Aorta (tissue), 5 donors: ENCODE measurements at places on chromosomes 5 and 9.

- peak; percentile 50 for DNase-seq
These were observed 1.0 kb upstream of the MXD3 start for GRCh38 chr5:177312649-177313181.

- no peak for DNase-seq
These were observed 58.0 kb upstream of the RETREG1 start for GRCh38 chr5:16674750-16675149.

GRCh38 chr5:37400501-37400900, 21.4 kb downstream of the WDR70 start:
- DNase-seq = no peak

- DNase-seq = no peak
These were observed 8.8 kb upstream of the BARX1 start for GRCh38 chr9:93963969-93964368.

DNA sequence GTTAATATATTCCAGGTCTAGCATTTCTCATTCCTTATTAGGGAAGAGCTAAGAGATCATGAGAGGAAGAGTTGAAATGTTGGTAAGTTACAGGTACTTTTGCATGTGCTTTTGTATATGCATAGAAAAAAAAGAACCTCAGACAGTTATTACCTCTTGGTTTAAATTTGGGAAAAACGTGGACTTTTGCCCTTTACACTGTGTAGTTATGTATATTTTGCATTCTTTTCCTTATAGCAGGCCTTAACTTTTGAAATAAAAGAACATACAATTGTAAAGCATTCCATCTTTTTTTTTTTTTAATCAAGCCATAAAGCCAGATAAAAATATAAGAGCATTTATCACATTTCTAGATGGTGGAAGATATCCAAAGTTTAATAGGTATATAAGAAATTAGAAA, 61.4 kb downstream of the RIC1 start:
- DNase-seq = no peak

DNA sequence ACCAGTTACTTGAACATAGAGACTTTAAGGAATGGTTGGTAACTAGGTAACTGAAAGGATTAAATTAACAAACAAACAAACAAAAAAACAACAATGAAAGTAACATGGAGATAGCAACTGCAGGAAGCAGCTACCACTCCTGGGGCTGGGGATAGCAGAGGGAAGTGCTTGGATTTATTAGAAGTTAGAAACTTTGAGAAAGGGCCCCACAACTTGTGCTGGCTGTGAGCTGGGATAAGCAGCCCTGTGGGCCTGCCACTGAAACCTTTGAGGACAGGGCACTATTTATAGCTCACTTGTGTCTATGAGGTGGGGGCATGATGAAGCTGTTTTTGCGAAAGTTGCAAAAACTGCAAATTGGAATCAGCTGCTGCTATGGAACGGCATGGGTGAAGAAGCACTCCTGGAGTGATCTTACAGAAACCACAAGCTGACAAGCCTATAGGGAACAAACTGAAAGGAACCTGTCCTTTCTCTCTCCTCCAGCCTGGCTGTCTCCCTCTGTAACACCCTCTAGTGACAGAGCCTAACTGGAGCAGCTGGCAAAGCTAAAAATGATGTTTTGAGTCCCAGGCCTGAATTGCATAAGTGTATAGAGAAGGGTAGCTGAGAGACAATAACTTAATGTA, 91.4 kb upstream of the RANBP6 start:
- DNase-seq = no peak

DNA sequence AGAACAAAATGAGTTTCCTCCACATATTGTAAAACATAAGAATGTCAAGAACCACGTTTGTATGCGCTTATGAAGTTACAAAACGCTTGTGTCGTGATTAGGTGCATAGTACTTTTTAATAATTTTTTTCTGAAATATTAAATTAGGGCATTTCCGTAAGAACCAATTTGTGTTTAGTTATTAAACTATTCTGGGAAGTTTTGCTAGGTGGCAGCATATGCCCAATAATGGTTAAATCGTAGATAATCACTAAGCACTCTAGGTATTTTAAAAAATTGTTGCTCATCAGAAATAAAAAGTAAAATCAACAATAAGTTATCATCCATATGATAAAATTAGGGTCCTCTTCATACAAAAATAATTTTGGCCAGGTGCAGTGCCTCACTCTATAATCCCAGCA, 5.4 kb downstream of the SRFBP1 start:
- DNase-seq = no peak

DNA sequence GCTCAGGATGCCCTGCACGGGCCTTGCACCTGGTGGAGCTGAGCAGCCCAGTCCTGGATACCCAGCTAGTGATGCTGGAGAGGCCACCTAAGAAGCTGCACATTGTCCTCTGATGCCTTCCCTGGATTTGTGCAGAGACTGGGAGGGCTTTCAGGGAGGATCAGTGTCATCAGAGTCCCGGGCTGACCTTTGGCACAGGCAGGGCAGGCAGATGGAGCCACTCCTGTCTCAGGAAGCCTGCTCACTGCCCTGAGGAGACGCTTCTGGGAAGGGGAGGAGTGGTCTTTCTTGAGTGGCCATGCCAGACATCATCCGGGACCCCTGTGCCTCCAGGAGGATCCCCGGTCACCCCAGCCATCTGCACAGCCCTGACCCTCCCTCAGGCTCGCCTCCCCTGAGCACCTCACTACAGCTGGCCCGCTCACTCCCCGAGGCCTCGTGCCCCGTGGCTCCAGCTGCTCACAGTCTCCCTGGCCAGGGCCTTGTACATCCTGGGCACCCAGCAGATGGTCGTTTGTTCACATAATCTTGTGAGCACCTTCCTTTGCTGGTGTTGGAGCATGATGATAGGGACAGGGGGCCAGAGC, 47.2 kb upstream of the FCN2 start:
- DNase-seq = no peak

DNA sequence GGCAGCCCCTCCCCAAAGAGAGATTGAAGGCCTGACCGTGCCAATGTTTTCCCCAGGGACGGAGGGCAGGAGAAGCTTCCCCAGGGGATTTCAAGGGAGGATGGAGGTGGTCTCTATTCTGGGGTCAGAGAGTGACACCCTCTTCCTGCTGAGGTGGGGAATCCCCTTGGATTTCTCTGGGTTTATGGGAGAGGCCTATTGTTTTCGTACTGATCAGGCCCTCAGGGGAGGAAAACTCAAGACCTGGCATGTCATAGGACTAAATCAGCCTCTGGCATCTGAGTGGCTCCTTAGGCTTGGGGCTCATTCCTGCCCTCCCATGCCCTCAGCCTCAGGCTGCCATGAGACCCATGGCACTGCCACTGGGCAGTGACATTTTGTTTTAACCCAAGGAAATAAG, 44.6 kb downstream of the IRF1 start:
- no peak for DNase-seq

GRCh38 chr5:115180165-115180709, 10.5 kb upstream of the TRIM36 start:
- peak; percentile 58 for DNase-seq

DNA sequence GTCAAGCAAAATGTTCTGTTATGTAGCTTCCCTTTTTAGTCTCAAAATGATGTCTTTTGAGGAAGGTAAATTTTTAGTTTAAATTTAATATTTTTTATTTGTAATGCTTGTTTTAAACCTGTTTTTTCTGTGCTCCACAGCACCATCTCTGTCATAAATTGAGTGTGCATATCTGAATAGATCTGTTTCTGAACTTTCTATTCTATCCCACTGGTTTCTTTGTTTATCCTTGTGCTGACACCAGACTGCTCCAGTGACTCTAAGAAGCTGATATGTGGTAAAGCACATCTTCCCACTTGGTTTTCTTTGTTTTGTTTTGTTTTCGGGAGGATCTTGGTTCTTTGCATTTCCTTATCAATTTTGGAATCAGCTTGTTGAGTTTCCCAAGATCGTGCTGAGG, 7.1 kb upstream of the RNF145 start:
- DNase-seq = no peak

DNA sequence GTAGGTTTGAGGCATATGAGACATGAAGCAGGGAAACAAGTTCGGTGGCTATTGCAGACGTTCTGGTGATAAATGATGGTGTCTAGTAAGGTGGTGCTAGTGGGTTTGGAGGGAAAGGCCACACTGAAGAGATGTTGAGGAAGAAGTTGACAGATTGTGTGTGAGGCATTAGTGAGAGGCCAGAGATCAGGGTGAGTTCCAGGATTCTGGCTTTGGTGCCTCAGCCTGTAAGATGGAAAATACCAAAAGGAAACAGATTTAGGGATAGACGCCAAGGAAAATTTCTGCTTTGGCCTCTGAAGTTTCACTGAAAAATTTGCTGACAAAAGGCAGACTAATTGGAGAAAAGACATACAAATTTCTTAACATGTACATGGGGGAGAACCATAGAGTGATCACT, 6.4 kb upstream of the PAIP1 start:
- no peak for DNase-seq

DNA sequence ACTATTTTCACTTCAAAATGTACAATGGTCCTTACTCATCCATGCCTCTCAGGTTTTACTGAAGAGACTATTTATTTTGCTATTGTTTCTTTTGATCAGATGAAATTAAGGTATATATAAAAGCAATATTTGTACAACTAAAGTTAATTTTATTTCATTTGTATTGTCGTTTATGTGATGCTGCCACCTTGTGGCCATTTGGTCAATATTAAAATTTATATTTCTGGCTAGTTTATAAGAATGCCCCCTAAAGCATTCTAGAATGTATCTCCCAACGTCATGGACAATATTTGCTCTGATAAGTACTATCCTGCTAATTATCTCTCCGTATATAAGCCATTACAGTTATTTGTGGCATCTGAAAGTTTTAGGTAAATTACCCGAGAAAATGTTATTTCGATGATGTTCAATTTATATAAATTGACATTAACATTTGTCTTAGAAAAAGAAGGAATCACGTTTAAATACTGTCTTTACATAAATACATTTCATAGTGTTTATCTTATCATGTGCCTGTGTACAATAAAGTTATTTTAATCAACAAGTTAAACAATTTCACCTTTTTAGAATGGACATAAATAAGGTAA, 680.0 kb downstream of the TAF11L14 start:
- DNase-seq = no peak

- DNase-seq = no peak
These were observed 19.9 kb downstream of the NUP214 start for GRCh38 chr9:131145245-131145644.

DNA sequence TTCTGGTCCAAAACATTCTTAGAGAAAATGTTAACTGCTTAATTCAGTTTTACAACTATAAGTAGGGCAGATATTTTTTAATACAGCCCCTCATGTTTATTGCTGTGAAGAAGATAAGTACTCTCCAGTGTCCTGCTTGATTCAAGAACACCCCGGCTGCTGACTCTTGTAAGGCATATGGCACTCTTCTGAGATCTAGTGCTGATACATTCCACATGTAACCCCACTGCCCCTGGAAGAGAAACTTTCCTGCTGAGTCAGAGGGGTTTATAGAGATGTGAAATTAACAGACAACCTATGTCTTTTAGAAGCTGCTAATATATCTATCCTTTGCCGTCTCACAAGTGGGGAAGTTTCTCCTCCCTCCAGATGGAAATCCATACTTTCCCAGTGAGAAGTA, 1.0 kb upstream of the MINAR2 start:
- no peak for DNase-seq

DNA sequence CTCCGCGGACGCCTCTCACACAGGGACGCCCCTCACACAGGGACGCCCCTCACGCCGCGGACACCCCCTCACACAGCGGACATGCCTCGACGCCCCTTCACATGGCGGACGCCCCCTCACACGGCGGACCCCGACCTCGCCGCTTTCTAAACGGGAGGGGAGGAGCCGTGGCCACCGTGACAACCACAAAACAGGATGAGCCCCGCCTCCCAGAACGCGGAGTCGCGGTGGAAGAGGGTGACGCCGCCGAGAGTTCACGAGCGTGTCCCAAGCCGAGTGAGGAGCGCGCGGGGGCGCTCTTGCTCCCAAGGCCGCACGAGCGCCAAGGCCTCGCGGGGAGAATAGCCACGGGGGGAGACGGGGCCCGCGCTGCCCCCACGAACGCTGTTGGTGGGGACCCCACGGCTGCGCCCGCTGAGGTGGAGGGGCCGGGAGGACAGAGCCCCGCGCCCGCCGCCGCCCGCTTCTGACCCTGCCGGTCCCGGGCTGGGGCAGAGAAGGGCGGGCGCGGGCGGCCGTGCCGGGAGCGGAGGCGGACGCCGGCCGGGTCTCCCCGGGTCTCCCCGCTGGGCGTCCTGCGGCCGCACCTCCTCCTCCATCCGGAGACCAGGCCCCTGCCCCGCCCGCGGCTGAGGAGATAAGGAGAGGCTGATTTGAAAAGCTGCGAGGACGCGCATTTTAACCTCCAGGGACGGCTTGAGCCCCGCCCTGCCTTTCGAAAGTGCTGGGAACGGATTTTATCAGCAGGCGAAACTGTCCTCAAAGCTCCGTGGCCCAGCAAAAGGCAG, 3.9 kb upstream of the NKD2 start:
- DNase-seq = peak; percentile 92

DNA sequence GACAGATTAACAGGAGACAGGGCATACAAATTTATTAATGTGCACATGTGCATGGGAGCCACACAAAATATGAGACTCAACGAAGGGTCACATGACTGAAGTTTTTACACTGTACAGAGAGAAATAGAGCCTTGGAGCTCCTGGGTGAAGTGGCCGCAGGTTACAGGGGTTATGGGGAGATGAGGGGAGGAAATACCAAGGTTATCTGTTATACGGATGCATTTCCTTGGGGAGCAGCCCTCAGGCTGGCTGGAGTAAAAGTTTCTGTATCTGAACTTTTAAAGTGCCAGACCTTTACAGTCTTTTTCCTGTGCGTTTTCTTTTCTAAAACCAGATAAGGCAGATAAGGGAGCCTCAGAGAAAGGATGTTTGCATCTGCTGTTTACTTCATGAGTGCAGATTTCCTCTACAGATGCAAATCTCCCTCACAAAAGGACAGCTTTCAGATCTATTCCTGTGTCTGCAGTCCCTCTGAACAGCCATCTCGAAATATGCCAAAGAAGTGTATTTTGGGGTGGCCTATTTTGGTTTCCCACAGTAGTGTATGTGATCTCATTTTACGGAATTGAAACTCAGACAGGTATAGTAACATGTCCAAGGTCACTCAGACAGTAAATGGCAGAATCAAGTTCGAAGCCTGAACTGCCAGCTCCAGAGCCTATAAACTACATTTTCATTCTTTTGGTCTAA, 139.3 kb upstream of the FBXL17 start:
- DNase-seq = no peak

- DNase-seq = no peak
These were observed 326.7 kb downstream of the ASTN2 start for GRCh38 chr9:117088140-117088539.

DNA sequence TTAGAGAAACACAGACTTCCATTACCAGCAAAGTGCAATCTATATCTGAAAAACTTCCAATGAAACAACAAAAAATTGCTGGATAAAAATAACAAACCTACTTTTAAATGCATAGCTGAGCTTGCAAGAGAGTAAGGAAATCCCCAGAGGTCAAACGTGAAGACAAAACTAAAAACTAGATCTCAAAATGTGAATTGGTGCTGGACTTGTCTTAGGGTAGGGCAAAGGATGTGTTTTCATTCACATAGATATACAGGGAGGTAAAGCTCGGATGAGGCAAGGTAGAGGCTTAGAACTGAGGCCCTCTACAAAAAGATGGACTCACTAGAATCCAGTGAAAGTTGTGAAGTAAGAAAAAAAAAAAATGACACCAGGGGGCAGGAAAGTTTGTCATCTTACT, 13.6 kb upstream of the RASA1 start:
- DNase-seq = no peak

- DNase-seq = no peak
These were observed 607.6 kb downstream of the EBF1 start for GRCh38 chr5:158492136-158492535.
